Cardiac muscle cell (in vitro differentiated cells and primary cell): ENCODE measurements at places on chromosomes 12 and 14.

DNA sequence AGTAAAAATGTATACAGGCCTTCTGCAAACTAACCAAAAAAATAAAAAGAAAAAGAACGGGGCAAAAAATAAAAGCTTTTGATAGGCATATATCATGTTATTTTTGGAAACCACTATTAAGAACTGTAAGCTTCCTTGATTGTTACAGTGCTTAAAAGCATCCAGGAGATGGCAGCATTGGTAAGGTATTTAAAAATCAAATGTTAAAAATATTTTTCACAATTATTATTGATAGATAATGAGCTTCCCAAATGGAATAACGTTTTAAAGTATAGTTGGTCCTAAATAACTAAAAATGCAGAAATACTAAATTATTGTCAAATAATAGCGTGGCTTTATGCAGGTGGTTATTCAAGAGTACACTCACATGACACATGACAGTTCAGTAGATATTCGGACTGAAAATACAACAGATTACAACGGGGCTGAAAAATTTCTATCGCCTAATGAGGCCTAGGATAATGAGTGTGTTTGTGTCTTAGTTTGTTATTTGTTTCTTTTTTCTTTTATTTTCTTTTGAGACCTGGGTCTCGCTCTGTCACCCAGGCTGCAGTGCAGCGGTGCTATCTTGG, 127.2 kb upstream of the ATF7IP start:
- peak; percentile 63 for DNase-seq

DNA sequence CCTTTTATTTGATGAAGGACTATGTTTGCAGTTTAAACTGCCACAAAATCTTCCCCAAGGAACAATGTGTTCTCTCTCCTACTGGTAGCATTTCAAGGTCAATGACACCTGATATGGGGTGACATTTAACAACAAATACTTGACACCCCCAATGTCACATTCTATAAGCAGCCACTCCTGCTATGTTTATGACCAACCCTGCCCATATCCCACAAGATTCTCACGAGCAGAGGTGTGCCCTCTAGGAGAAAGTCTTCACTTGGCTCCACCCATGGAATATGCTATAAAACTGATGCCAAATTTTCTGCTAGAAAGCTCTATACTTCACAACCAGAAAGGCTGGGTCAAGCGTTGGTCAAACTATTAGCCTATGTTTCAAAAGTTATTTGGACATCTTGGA, 105.6 kb upstream of the ARID2 start:
- no peak for DNase-seq

GRCh38 chr12:75086091-75087038, 123.3 kb downstream of the KCNC2 start:
- no peak for DNase-seq

DNA sequence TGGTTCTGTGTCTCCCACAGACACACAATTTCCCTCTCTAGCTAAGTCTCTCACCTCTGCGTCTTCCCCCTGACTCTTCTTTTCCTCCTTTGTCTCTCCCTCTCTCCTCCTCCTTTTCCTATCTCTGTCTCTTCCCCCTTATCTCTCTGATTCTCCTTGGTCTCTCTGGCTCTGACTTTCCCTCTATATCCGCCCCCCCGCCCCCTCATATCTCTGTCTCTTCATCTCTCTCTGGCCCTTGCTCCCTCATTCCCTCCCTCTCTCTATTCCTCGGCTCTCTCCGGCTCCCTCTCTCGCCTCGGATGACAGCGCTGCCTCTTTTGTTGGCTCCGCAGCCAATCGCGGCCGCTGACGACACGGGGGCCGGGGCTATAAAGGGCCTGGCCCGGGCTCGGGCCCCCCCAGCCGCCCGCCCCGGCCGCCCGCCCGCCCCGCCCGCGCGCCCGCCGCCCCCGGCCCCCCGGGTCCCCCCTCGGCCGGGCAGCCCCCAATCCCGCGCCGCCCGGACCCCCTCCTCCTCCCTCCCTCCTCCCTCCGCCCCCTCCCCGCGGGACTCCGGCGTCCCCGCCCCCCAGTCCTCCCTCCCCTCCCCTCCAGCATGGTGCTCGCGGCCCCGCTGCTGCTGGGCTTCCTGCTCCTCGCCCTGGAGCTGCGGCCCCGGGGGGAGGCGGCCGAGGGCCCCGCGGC, at the start of gene GDF11:
TSS of gene GDF11 (plus strand) at position 404 of the 687 bp plus-strand sequence. CDS start at position 599, 195 bp downstream.
- DNase-seq = peak; percentile 93

DNA sequence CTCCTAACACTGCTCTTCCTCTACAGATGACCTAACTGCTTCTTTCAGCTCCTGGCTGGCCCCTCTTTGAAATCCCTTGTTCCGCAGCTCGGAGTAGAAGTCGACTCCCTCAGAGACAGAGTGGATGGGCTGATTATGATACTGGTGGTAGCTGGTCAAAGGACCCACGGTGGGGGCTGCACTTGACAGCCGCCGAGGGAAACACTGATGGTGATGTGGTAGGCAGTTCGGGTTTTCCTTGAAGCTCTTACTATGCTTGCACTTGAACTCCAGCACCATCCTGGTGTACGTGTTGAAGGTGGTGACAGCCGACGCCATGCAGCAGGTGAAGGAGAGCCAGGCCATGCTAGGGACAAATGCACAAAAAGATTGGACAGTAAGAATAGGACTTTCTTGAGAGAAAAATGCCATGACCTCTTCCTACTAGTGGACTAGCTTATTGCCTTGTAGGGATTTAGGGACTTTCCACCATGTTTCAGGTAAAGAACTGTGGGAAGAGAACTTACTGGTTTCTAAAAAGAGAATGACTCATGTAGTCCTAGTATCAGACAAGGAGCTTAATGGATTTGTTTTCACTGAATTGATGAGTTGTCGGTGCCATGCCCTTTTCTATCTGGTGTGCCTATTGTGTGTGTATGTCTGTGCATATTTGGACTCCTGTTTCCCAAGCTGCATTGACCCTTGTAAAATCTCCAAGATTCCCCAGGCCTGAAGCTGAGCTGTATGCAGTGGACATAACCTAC, 18.4 kb downstream of the GSG1 start:
- no peak for DNase-seq

- DNase-seq = no peak
Measured at GRCh38 chr12:66500841-66501240, 178.0 kb downstream of the GRIP1 start.

DNA sequence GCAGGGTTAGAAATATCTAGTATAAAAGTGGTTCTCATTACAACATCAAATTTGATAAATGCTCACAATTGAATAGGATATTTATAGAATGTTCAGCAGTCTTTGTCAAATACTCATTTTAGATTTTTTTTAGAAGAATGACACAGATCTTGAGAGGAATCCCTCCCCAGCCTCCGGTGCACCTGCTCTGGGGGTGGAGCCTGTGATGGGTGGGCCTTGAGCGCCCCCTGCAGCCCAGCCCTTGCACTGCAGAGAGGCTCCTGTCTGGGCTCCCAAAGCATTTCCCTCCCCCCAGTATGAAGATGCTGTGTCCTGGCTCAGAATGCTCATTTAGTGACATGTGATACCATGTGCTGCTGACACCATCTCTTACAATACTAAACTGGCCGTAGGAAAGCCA, 792.3 kb downstream of the TMEM121 start:
- DNase-seq = no peak

- DNase-seq = no peak
Measured at GRCh38 chr12:125861299-125862281, 796.4 kb downstream of the AACS start.

- no peak for DNase-seq
Measured at GRCh38 chr12:12072064-12072760, 1.5 kb downstream of the BCL2L14 start.

GRCh38 chr14:68137704-68138619, 318.4 kb downstream of the RAD51B start:
- peak; percentile 89 for DNase-seq

DNA sequence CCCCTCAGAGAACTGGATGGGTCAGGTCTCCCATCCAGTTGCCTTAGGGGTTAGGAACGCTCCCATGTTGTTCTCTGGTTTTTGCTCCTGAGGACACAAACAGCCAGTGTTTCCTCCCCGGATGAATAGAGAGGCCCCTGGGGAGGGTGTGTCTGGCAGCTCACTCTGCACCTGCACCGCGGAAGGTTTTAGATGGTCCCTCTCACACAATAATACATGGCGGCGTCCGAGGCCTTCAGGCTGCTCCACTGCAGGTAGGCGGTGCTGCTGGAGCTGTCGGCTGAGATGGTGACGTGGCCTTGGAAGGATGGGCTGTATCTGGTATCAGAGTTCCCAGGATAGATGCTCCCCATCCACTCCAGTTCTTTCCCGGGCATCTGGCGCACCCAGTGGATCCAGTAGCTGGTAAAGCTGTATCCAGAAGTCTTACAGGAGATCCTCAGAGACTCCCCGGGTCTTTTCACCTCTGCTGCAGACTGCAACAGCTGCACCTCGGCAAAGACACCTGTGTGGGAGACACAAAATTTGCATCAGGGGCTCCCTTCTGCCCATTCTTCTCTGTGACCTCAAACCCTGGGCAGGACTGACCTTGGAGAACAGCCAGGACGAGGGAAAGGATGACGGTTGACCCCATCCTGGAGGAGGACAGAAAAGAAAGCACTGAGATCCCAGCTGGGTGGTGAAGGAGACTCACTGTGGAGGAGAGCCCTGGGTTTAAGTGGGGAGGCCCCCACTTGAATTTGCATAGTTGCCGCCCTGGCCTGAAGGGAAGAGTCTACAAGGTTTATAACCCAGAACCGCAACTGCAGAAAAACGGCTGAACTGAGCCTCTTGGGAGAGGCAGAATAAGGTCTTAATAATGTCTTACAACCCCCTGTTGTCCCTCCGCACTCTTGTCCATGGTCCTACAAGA, 1324.8 kb downstream of the TMEM121 start:
- DNase-seq = no peak

- no peak for DNase-seq
Measured at GRCh38 chr12:105980085-105980484, 158.7 kb downstream of the NUAK1 start.

GRCh38 chr12:115485967-115486366, 791.5 kb downstream of the MED13L start:
- no peak for DNase-seq

GRCh38 chr14:102949801-102950451, 27.5 kb downstream of the AMN start:
- DNase-seq = no peak

GRCh38 chr14:102196039-102196901, 56.6 kb downstream of the WDR20 start:
- DNase-seq = no peak

DNA sequence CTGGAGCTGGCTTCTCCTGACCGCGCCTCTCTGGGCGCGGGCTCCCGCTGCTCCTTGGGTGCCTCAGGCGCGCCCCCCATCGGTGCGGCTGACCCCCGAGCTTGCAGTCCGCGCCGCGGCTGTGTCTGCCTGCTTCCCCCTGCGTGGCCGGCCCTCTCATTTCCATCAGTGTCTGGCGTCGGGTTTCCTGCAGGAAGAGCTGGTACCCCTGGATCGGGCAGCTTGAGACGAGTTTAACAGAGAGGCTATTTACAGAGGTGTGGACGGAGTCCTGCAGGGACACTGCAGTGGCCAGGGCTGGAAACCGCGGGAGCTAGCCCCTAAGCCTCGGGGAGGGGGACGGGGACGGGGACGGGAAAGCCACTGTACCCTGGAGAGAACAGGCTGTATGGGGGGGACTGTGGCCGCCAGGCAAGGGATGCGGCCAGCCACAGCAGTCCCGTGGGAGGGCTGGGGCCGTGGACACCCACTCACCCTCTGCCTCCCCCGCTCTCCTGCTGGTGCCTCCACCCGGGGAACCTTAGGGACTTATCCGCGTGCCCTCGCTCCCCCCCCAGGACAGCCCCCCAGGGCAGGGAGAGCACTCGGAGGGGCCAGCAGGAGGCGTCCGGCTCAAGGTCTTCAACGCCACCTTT, 3.7 kb upstream of the CACNA2D4 start:
- DNase-seq = no peak

DNA sequence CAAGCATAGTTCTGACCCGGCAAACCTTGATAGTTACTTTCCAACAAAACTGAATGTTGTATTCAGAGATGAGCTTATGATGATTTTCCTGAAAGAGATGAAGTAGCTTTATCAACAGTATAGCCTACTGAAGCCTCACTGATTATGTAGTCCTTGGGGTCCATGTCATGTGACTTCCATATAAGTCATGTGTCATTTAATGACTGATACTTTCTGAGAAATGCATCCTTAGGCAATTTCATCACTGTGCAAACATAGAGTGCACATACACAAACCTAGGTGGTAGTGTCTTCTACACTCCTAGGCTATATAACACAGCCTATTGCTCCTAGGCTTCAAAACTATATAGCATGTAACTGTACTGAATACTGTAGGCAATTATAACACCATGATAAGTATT, 28.5 kb upstream of the TUBA1C start:
- DNase-seq = no peak

DNA sequence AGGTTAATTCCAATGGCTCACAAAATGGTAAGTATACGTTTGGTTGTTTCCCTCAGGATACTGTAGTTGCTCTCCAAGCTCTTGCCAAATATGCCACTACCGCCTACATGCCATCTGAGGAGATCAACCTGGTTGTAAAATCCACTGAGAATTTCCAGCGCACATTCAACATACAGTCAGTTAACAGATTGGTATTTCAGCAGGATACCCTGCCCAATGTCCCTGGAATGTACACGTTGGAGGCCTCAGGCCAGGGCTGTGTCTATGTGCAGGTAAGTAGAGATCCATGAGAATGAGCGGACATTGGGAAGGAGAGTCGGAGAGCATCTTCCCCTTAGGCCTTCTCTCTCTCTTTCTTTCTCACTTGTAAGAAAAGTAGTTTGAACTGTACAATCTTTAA, 45.4 kb downstream of the A2ML1 start:
- DNase-seq = no peak

- DNase-seq = no peak
Measured at GRCh38 chr12:43208627-43209026, 343.4 kb downstream of the ADAMTS20 start.

- DNase-seq = no peak
Measured at GRCh38 chr14:98368916-98369315, 903.1 kb downstream of the BCL11B start.

GRCh38 chr12:97982684-97983083, 520.1 kb downstream of the RMST start:
- no peak for DNase-seq

GRCh38 chr12:5927732-5928516, 17.1 kb downstream of the ANO2 start:
- no peak for DNase-seq

DNA sequence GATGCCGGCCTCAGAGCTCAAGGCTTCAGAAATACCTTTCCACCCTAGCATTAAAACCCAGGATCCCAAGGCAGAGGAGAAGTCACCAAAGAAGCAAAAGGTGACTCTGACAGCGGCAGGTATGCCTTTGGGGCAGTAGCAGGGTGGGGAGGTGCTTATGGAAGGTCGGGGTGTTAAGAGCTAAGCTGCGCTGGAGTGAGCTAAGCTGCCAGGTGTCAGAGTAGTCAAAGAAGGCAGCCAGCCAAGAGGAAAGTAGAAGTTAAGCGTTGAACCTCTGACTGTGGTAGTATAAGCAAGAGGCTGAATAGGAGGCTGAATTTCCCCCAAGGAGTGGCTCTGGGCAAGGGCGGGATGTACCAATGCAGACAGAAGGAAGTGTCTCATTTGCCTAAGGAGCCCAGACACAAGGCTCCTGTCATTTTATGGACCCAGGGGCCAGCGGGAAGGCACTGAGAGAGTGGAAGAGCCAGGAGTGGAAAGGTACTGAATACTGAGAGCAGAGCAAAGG, 29.2 kb downstream of the DYRK4 start:
- DNase-seq = no peak
